Stimulated activated CD8-positive, alpha-beta memory T cell treated with anti-CD3 and anti-CD28 coated beads, Interleukin-7, amount 100 ng/mL, for 48 hours (primary cell): ENCODE measurements at places on chromosomes 11 and 22.

GRCh38 chr11:86398106-86398505 is 23.4 kb downstream of the CCDC81 start:
- no peak for DNase-seq

- DNase-seq = no peak
Measured at GRCh38 chr11:43508511-43508918, 149.8 kb downstream of the TTC17 start.

DNA sequence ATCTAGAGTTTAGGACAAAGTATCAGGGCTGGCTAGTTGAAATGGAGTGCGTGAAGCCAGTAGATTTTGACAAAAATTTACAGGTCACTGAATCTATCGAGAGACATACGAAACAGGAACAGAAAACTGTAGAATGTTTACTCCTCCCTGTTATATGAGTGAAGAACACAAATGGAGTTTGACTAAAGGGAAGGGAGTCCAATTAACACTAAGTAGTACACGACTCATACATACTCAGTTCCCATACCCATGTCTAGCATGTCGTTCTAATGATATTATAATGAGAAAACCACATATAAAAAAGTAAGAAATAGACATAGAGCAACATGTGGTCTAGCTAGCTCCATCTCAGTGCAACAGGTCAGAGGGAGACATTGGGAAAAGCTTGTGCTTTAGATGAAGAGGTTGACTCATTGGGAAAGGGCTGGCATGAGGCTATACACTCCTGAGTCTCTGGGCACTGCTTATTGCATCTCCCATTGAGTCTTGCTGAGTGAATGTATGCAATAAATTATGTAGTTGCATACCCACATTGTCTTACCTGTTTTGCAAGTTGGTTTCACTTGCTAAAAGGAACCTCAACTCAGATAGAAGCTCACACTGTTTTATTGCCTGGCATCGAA is 43.5 kb downstream of the CD44 start:
- no peak for DNase-seq

DNA sequence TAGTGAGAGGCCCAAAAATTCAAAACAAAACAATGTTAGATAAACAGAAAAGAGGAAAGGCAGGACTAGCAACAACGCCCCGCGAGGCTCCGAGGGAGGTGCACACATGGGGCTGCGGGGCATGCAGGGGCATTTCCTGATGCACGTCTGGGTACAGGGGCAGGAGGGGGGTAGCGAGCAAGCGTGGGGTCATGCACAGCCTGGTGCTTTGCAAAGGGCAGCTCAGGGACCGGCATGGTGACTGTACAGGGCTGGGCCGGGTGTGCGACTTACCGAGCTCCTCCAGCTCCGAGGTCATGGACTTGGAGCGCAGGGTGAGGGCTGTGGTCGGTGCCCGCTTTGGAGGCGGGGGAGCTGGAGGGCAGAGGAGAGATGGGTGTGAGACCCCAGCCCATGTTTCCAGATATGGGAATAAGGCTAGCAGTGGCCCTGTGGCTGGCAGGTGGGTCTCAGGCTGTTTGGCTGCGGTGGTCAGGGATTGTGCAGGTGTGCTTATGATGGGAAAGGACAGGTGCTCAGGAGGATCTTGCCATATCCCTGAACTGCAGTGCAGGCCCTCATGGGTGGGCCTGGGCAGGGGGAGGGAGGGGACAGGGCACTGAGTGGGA is 103.7 kb downstream of the CTTN start:
- DNase-seq = no peak

- no peak for DNase-seq
Measured at GRCh38 chr22:43002202-43002586, 12.8 kb downstream of the PACSIN2 start.

GRCh38 chr11:128783513-128783912 is 83.6 kb downstream of the KCNJ1 start:
- DNase-seq = no peak

DNA sequence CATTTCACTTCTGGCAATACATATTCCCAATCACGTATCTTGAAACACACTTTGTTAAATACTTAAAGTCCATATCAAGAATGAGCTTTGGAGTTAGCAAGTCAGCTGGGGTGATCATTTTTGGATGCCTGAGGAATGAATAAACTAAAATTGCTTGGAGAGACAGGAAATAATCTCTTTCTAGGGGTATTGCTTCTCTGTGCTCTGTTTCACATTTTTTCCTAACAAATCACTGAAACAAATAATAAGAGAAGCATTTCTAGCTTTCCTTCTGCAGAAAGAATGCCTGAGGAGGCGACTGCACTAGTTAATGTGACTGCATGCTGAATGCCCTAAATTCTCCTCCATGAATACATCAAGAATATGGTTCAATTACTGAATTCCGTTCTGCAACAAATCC is 541.4 kb upstream of the CCDC90B start:
- no peak for DNase-seq

DNA sequence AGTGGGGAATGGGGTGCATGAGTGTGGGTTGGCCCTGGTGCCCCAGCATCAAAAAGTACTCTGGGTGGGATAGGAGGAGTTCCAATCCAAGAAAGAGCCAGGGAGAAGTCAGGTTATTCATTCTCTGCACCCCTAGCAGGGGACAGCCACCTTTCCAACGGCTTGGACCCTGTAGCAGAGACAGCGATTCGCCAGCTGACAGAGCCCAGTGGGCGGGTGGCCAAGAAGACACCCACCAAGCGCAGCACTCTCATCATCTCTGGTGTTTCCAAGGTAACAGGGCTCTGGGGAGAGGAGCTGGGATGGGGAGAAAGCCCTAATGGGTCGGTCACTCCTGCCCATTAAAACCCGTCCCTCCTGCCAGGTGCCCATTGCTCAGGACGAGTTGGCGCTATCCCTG is 6.6 kb downstream of the C2CD2L start:
- no peak for DNase-seq

- no peak for DNase-seq
Measured at GRCh38 chr11:44812971-44813370, 86.2 kb downstream of the TSPAN18 start.

DNA sequence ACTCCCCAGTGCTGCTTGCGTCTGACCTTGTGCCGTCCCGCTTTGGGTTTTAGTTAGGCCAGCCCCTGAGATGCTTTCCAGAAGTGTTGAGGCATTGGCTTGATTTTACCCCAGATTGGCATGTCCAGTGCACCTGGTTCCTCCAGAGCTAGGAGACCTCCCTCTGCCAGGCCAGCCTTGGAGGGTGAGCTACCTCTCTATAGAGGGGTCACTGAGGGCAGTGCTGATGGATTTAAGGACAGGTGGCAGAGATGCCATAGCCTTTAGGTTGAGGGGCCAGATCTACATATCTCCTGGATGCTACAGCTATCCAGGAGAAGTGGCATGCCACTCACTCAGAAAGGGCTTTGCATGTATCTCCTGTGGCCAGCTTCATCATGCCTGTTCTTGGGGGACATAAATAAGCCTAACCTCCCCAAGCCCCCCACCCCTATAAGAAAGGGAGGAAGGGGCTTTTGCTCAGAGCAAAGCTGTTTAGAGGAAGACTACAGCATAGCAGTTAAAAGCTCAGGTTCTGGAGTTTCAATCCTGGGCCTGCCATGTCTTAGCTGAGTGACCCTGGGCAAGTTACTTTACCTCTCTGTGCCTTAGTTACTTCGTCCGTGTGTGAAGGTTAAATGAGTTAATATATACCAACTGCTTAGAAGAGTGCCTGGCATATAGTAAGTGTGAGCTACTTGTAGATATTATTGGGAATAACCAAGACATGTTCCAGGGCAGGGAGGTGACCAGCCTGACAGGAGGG is 6.4 kb downstream of the UBE2L3 start:
- DNase-seq = no peak

DNA sequence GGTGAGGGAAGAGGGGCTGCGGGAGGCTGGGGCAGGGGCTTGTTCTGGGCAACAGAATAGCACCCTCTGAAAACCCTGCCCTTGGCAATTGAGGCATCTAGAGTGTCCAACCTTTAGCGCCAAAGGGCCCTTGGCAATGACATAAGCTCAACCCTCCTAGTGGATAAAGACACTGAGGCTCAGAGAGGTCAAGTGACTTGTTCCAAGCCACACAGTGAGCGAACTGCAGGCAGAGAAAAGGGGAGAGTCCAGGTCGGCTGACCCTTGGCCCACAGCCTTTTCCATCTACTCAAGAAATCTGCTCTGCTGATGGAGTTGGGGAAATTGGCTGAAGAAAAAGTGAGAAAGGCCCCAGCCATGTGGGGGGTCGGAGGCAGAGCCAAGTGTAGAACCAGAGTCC is 2.9 kb downstream of the SEC14L2 start:
- no peak for DNase-seq

DNA sequence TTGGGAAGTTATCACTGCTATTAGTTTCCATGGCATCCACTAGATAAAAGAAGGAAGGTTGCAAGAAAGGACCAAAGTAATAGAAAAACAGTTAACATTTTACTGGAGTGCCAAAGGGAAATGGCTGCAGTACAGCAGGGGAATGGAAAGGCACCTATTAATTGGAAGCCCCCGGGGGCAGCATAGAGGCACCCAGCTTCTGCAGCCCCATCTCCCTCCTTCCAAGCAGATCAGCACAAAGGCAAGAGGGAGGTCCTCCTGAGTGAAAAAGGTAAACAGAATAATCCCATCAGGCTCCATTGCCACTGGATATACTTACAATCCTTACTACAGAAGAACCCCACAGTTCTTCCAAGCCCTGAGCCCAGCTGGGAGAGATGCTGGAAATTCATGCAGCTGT is 887.1 kb downstream of the DLG2 start:
- DNase-seq = no peak

GRCh38 chr11:72828081-72828567 is 13.9 kb downstream of the ATG16L2 start:
- no peak for DNase-seq

DNA sequence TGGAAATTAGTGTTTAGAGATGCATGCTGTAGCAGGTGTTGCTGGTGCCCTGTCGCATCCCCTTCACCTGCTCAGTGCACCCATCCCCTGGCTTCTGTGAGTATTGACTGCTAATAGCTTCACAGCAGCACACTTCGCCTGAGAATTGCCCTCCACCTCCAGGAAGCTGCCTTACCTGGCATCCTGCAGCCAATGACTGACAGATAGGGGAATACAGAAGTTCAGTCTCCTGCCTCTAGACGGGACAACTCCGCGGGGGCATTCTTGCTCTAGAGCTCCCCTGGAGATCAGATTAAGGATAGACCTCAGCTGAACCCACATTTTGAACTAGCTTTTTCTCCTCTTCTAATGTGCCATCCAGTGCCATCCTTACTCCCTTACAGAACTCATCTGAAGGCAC is 9.3 kb upstream of the CD3E start:
- DNase-seq = no peak

DNA sequence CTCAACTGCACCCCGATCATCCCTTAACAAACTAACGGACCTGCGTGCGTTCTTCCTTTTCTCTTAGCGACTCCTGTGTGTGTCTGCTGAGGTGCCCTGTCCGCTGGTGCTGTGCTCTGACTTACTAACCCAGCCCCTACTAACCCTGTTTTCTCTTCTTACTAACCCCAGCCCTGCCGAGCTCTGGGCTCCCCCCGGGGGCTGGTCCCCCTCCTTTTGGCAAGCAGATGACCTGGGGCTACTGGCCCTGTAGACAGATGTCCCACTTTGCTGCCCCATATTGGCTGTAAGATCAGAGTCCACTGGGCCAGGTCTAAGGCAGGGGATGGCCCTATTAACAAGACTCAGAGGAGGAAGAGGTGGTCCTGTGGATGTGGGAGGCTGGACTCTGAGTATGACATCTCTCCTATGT is 14.7 kb downstream of the MIAT start:
- DNase-seq = no peak

DNA sequence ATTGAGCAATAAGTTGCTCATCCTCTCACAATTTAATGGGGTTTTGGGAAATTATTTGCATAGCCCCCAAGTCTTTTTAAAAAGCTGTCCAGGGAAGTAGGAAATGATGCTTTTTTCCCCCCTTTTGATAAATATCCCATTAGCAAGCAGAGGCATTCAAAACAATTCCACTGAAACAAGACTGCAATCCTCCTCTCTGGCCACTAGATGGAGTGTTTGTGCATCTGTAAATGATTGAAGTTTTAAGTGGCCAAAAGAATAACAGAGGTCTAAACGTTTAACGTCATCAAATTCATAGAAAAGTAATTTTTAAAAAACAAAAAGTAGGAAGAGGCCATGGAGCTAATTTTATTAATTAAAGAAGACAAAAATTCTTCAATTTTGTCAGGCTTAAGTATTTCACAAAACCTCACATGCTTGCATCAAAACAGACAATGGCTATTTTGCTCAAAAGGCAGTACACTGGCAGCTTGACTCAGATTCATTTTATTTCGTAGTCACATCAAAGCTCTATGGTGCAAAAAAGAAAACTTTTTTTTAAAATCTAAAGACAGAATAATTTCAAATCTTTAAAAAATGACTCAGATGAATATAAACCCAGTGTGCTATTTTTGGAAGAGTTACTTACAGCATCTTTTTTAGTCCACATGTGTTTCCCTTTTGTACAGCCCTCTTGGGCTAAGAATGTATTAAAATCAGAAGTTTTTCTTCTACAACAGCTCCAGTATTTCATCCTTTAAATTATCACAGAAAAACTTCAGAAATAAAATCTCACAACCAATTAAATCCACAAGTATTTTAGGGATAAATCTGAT is 17.8 kb downstream of the CHORDC1 start:
- no peak for DNase-seq

DNA sequence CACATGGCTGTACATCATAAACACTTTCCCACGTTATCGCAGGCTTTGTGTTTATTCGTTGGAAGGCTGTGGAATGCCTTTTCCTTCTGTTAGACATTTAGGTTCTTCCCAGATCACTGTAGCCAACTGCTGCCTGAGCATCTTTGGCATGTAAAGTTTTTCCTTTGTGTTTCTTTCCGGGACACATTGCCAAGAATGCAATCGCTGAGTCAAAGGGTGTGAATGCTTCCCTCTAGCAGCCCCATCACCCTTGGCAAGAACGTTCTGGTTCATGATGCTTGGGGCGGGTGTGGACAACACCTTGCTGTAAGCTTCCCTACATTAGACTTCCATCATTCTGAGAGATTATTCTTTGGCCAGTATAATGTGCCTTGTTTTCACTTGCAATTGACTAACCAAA is 136.2 kb downstream of the OSBP2 start:
- no peak for DNase-seq

DNA sequence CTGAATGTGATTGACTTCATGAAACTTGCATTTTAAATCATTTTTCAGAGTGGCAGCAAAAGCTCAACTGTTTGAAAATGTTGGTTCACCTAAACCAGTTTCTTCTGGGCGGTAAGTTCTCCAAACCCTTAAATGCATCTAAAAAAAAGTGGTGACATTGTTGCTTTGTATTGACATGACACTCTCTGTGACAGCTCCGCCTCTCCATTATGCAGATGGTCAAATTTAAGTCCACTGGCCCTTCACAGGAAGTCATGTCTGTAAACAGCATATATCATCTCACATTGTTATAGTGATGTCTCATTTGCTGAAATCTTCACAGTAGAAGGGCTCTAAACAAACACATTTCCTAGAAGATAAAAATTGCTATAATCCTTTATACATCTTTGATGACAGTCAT is 150.7 kb downstream of the PGR start:
- DNase-seq = no peak

- DNase-seq = no peak
Measured at GRCh38 chr11:21411104-21411503, 741.7 kb downstream of the NELL1 start.
